ENCODE measurements at places on chromosomes 11 and 22. TPM values are rescaled to one million over a fixed set of nuclear protein-coding genes. Genes with fewer than 3 reads are reported as not detected.

SLC43A3 gene
- total RNA-seq = 64.2 TPM

ARRB1 gene
- total RNA-seq = 5.2 TPM

SMTNL1 gene
- total RNA-seq = not detected

IGLL1 gene
- total RNA-seq = not detected

TMEM86A gene
- 0.45 TPM for total RNA-seq

C11orf24 gene
- total RNA-seq = 76.0 TPM

MFNG gene
- not detected for total RNA-seq

Data from bronchus fibroblast of lung (primary cell).